ENCODE measurements at places on chromosomes 1 and 21.

DNA sequence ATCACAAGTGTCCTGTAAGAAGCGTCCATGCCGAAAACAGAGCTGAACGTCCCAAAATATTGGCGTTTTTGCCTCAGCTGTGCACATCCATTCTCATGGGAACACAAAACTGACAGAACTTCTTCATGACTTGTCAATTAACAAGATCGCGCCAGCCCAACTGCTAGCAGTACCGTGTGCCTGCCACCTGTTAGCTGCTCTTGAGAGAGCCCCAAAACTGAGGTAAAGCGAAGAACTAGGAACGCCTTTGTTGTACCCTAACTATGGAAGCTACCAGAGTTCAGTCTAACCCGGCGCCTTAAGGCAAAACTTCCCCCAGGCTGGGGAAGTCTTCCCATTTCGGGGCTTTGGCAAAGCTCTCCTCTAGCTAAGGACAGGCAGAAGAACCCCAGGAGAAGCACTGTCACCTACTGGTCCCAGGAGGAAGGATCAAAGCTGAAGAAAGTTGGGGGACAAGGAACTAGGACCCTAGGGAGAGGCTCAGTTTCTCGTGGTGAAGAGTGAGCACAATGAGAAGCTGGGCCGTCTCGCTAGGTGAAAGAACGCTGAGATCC lies 719 bp downstream of the EYA3 start:
- DNase-seq, result no peak

DNA sequence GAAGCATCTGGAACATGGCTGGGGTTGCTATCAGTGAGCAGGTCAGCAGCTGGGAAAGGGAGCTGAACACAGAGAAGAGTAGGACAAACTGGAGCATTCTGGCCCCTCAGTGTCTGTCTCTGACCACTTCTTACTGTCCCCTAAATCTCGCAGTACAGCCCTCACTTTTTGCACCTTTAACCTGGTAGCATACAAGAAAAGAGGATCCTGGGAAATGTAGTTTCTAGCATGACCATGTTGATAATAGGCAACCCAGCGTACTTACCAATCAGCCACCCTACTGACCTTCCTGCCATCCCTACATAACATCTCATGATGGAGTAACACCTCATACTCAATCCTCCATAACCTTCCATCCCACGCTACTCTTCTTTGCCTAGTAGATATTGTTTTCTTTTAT lies 99.1 kb upstream of the RAVER2 start:
- no peak for DNase-seq

DNA sequence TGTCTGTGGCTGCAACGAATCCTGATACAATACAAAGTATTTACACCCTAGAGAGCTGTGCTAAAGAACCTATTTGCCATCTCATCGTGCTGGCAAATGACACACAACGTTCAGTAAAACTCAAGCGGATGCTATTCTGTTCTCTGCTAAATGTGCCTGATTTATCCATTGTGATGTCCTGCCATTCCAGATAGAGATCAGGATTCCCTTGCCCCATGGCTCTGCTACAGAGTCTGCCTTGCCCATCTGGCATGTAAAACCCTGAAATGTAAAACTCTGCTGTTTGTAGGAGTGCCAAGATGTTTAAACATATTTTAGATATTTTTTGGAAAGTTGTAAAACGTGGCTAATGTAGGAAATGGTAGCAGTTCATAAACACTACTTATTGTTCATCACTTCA lies 20.0 kb upstream of the IGSF5 start:
- no peak for DNase-seq

- no peak for DNase-seq
Measured at GRCh38 chr1:221743416-221744208, 1.7 kb upstream of the DUSP10 start.

DNA sequence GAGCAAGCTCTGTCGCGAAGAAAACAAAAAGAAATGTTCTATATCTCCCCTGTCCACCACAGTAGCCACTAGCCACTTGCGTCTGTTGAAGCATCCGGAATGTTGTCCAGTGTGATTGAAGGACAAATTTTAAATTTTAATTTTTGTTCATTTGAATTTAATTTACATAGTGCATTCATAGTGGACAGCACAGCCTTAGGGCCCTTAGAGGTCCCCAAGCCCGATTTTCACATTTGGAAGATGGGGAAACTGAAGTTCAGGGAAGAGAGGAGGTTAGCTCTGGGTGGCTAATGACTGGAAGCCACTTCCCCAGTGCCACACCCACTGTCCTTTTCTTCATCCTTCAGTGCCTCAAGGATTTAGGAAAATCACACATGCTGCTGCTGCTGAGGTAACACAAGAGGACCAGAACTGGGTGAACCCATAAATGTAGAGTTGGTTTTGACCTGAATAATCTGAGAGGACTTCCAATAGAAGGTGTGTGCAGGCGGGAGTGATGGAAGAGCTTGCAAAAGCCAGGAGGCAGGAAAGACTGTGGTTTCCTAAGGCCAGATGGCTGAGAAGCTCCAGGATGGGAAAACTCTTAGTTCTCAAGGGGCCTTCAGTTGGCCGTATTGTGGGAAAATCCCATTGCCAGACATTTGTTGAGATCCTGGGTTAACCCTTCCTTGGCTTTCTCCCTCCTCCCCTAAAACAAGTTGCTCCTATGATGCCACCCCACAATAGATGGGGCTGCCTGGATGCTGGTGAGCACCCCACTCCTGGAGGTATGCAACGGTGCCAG lies 49.5 kb downstream of the TRIM11 start:
- no peak for DNase-seq

DNA sequence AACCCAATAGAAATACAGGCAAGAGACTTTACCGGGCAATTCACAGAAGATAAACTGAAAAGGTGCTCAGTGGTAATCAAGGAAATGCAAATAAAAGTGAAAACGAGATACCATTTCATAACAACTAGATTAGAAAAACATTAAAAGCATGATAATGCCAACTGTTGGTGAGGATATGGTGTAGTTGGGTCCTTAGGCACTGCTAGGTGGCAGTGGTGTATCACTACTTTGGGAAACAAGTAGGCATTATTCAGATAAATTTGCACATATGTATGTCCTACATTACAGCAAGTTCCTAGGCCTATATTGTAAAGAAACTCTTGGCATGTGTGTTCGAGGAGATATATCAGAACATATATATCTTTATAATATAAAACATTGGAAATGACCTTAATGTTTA lies 31.0 kb downstream of the AZIN2 start:
- no peak for DNase-seq

DNA sequence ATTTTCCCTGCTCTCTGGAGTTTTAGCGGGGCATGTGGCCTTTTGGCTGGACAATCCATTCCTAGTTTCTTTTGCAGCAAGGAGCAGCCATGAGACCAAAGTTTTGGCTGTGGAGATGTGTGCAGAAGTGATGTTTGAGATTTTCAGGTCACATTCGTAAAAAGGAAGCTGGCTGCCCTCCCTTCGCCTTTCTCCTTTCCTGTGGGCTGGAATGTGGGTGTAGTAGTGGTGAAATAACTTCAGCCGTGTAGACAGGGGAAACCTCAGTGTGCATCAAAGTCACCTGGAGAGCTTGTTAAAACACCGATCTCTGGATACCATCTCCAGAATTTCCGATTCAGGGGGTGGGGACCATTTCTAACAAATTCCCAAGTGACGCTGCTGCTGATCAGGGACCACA lies 5.3 kb upstream of the GPR88 start:
- DNase-seq, result no peak

DNA sequence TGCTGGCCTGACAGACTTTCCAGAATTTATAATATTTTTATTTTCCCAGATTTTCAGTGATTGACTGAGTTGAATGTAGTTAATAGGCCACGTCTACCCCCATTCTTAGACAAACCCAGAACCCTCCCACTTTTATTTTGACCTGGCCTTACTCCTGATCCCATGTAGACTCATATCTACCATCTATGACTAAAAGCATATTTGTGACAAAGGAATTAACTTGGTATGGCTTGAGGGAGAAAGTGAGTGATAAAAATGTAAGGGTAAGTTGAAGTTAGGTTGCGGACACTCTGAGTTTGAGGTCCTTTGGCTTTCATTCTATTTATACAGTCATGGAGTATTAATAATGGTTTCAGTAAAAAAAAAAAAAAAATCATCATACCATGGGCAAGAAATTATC lies 168.4 kb downstream of the KCNK2 start:
- no peak for DNase-seq

DNA sequence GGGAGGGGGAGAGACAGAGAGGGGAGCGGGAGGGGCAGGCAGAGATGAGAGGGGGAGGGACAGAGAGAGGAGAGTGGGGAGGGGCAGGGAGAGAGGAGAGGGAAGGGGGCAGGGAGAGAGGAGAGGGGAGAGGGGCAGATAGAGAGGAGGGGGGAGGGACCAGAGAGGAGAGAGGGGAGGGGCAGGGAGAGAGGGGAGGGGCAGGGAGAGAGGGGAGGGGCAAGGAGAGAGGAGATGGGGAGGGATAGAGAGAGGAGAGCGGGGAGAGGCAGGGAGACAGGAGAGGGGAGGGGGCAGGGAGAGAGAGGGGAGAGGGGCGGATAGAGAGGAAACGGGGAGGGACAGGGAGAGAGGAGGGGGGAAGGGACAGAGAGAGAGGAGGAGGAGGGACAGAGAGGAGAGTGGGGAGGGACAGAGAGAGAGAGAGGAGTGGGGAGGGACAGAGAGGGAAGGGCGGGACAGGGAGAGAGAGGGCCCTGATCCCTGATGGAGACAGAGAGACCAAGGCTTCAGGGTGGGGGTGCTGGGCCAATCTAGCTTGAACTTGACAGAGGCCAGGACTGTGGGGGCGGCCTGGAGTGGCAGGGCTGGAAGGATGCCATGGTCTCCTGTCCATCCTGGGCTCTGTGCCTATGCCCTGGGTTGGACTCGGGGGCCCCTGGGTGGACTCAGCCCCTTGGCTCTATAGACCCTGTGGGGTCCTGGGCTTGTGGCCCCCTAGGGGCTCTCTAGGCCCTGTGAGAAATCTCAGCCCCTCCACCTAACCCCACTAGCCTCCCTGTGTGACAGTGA lies 43.6 kb downstream of the DMRTB1 start:
- DNase-seq, result no peak

DNA sequence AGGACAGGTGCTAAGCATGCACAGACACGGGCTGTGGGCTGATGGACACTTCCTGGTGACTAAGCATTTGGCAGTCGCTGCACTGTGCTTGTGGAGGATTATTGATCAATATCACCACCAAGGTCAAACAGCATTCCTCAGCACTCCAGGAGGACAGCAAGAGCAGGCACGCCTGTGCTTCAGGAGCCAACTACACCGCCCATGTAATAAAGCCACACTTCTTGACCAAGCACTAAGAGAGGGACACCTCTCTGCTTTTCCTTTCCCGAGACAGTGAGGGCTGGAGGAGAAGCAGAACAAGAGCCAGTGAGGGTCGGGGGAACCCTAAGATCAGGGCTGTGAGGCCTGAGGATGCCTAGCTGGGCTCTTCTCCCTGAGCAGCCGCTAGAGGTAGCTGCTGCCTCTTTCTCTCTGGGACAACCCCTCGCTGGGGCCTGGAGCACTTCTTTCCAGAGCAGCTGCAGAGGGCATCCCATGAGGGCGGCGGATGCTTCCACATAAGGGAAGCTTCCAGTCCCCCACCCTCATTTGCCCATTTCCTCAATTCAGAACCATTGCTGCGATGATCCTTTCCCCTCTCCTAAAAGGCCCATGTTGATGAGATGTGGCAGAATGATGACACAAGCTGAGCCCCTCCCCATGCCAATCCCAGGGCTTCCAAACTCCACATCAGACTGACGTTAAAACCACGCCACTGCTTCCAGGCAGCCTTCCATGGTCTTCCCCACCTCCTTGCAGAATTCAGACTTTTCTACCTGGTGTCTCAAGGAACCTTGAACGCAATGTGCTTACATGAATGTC lies 19.1 kb downstream of the RAB7B start:
- no peak for DNase-seq

DNA sequence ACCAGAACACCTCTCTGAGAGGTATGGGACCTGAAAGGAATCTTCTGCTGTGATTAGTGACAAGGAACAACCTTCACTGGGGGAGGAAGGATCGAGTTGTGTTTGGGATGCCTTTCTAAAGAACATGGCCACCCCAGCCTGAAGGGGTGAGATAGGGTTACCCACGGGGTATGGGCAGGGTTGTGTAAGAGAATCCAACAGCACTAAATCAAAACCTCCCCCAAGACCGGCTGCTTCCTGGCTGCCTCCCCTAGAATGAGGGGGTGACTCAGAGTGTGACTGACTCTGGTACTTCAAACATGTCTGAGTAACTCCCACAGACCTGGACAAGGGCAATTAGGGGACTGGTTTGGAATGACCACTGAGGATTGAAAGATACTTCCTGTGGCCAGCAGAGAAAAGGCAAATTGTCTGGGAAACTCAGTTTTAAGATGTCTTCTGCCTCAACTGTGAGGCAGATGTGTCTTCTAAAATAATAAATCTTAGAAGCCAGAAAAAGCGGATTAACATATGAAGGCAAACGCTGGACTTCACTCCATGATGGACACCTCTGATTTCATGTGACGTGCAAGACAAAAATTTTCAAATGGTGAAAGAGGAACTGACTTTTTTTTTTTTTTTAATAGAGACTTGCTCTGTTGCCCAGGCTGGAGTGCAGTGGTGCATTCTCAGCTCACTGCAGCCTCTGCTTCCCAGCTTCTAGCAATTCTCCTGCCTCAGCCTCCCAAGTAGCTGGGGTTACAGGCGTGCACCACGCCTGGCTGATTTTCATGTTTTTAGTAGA lies 6.7 kb upstream of the PTPN14 start:
- no peak for DNase-seq

DNA sequence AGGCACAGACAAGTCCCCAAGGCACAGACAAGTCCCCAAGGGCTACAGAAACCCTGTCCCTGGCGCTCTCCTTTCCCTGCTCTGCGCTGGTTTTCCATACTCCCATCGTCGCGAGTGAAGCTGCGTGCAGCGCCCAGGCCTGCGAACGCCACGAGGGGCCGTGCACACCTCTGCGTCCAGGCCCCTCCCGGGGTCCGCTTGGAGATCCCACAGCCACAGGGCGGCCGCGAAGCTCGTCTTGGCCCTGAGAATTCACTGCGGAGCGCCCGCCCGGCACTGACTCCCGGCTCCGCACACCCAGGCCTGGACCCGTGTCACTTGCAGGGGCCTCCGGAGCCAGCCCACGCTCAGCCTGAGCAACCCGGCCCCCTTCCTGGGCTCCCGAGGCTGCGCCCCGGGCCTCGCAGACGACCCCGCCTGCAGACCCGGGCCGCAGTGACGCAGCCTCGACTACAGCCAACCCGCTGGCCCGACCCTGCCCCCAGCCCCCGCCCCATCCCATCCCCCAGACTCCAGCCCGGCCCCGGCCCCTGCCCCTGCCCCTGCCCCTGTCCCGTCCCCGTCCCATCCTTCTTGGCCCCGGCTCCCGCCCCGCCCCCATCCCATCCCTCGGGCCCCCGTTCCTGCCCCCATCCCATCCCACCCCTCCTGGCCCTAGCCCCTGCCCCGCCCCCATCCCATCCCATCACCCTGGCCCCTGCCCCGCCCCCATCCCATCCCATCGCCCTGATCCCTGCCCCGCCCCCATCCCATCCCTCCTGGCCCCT lies 841 bp downstream of the POFUT2 start:
- no peak for DNase-seq

Measured in activated CD8-positive, alpha-beta memory T cell treated with anti-CD3 and anti-CD28 coated beads for 1 hour (primary cell).